Hematopoietic multipotent progenitor cell treated with erythropoietin and hydrocortisone succinate and interleukin-3 and kit ligand, for 8 days (in vitro differentiated cells): ENCODE measurements at places on chromosomes 7 and 10.

GRCh38 chr10:38038107-38038931 lies 27.8 kb downstream of the ZNF33A start:
- DNase-seq, result no peak

DNA sequence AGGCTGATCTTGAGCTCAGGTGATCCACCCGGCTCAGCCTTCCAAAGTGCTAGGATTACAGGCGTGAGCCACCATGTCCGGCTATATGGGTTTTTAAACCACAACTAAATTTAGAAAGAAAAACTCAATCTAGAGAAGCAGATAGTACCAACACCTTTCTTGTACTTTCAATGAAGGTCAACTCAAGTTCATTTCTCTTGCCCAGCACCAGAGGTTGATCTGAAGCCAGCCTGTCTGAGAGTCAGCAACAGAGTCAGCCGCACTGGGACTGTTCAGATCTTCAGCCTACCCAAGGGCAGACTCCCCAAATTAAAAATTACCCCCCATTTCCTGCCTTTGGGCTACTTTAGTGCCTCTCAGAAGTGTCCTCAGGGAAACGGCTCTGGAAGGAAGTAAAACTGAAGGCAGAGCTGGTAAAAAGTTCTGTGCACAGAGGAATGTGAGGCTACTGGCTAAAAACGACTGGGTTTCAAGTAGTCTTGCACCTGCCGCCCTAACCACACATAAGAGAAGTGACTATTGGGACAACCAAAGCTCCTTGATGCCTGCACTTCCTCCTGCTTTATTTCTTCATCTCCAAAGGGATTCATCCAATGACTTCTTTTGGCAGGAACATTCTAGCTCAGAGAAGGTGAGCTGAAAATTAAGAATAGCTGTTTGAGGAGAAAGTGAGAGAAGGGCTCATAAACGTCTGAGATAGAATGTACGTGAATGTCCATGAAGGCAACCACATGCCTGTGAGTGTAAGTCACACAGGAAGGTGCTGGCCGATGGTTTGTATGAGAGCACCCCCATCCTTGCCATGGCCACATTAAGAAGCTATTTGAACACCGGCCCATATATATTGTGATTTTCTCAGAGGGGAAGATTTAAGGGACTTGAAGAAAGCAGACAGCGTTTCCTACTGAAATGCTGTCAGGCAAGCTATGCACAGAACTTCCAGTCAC lies 142.4 kb upstream of the PRR15 start:
- DNase-seq, result no peak

- DNase-seq, result no peak
Measured at GRCh38 chr7:101518336-101518735, 110.8 kb downstream of the MYL10 start.

DNA sequence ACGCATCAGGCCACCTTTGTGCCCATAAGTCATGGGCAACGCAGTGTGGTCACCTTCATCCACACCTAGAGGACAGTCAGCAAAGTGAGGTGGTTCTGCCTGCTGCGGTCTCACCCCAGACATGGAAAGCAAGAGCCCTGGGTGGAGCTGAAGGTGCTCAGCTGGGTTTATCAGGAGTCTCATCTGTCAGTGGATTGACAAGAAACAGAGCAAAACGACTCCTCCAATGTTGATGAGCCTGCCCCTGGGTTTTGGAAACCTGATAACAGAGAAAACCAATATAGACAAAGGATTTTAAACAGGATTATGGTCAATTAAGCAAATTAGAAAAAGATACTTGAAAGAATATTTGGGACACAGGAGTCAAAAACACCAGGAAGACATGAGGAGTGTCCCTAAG lies 229.3 kb upstream of the PRSS58 start:
- DNase-seq, result peak; percentile 31

DNA sequence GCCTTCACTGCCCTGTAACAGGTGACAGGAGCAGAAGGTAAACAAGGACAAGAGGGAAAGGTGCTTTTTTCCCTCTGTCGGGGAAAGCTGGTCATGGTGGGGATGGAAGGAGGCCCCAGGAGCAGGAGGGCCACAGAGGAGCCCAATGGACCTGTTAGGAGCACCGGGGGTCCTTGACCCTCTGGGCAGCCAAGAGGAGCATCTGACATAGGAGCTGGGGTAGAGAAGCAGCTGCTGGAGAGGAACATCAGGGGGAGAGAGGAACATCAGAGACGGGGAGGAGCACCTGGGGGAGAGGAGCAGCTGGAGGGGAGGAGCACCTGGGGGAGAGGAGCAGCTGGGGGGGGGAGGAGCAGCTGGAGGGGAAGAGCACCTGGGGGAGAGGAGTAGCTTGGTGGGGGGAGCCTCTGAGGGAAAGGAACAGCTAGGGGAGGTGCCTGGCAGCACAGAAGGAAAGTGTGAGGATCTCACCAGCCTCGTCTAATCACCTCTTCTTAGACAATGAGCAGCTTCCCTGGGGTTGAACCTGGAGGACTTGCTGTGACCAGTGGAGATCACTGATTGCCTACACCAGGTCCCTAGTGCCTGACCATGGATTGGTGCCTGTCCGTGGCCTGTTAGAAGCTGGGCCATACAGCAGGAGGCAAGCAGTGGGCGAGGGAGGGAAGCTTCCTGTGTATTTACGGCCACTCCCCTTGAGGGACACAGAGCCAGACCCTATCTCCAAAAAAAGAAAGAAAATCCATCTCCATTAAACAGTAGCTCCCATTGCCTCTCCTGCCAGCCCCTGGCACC lies 37.6 kb downstream of the JAKMIP3 start:
- no peak for DNase-seq

GRCh38 chr7:815284-816216 lies 16.7 kb upstream of the SUN1 start:
- DNase-seq, result no peak
